Fibroblast of villous mesenchyme (primary cell): ENCODE measurements at places on chromosomes 4 and X. TPM values are rescaled to one million over a fixed set of nuclear protein-coding genes. Genes with fewer than 3 reads are reported as not detected.

GRCh38 chr4:69064391-69064790 lies 31.9 kb upstream of the UGT2B7 start:
- DNase-seq = no peak

Gene PIR
- total RNA-seq = 12.9 and 17.7 TPM in 2 replicates

DNA sequence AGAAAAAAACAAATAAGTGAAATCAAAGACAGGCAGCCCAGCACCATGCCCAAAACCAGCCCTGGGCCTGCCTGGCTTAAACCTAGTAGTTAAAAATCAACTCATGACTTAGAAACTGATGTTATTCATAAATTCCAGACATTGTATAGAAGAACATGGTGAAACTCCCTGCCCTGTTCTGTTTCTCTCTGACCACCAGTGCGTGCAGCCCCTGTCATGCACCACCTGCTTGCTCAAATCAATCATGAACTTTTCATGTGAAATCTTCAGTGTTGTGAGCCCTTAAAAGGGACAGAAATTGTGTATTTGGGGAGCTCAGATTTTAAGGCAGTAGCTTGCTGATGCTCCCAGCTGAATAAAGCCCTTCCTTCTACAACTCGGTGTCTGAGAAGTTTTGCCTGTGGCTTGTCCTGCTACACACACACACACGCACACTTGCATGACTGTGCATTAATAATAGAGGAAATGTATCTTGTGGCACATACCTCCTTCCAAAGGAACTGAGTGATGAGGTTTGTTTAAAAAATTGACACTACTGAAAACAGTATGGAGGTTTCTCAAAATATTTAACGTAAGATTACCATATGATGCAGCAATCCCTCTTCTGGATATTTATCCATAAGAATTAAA lies 39.2 kb upstream of the UGT2B7 start:
- DNase-seq = no peak

- peak; percentile 61 for DNase-seq
Measured at GRCh38 chrX:134718966-134719317, 60.7 kb upstream of the PLAC1 start.

GRCh38 chrX:7112071-7112470 lies 35.4 kb upstream of the STS start:
- DNase-seq = no peak

DNA sequence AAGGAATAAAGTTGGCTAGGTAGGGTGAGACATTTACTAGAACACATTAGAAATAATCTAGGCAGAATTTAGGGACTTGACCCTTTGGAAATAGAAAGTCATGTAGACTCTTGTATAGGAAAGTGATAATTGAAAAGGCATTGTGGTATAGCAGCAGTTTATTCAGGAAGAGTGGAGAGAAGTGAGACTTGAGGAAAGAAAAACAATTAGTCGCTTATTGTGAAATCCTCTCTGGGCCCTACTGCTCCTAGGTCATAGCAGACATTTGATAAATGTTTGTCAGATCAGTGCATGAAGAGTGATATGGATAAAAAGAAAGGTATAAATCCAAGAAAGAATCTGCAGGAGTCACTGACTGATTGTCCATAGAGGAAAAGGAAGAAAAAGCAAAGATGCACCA lies 337.6 kb downstream of the HNRNPD start:
- DNase-seq = no peak

- DNase-seq = no peak
Measured at GRCh38 chr4:52099860-52100461, 48.9 kb downstream of the SPATA18 start.

DNA sequence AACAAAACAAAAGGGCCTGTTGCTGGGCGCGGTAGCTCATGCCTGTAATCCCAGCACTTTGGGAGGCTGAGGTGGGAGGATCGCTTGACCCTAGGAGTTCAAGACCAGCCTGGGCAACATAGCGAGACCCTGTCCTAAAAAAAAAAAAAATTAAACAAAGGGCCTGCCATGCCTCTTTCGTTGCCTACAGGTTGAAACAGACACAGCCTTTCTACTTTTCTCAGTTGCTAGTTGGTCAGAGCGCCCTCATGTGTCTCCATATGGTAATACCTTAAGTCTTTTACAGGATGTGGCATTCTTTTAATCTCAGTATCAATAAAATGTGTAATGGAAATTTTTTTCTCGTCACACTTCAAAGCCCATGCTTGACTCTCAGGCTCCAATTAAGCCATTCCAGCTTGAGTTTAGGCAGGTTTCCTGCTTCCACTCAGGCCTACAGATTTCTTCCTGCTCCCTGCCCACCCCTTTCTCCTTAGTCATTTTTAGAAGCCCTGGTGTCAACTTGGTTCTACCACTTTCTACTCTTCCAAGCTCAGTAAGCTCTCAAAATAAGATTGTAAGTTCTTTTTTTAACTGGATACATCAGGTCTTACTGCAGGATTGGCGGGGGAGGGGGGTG lies 4.6 kb upstream of the SOWAHD start:
- DNase-seq = peak; percentile 49

Gene PABPC1L2B
- total RNA-seq = not detected in 2 replicates

GRCh38 chrX:110042496-110042895 lies 39.6 kb downstream of the TMEM164 start:
- peak; percentile 39 for DNase-seq

- DNase-seq = no peak
Measured at GRCh38 chrX:1564750-1565683, 26.4 kb upstream of the AKAP17A start.

- no peak for DNase-seq
Measured at GRCh38 chrX:82031250-82031649, 829.3 kb downstream of the SH3BGRL start.

- DNase-seq = peak; percentile 97
Measured at GRCh38 chrX:2320580-2321327, 180.0 kb downstream of the DHRSX start.
